ENCODE measurements at places on chromosomes 7 and 10.

GRCh38 chr10:30456266-30456665, 22.3 kb downstream of the MAP3K8 start:
- no peak for DNase-seq

- no peak for DNase-seq
Measured at GRCh38 chr10:121302541-121303180, 295.6 kb downstream of the FGFR2 start.

- no peak for DNase-seq
Measured at GRCh38 chr10:6811153-6811552, 231.1 kb upstream of the PRKCQ start.

DNA sequence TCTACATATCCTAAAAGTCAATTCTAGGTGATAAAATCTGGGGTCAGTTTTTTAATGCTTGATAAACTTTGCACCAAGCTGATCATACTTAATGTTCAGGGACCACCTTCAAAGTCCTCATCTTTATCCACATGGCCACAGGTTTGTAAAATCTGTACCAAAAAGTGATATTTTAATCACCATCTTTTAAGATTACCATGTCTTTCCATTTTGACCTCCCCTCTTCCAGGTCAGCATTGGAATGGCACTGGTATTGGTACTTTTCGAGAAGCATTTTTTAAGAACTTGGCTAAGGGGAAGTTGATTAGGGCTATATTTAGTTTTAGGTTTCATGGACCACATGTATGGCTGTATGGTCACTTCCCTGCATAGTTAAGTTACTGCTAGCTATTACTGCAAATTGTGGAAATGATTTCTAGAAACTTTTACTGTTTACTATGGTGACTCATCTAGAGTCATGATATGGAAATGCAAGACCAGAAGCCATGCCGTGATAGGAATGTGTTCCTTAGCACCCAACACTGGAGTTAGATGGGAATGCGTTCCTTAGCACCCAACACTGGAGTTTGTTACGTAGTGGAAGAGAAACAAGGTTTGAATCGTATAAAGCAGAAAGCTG, 50.8 kb upstream of the ABLIM1 start:
- peak; percentile 91 for DNase-seq

GRCh38 chr10:48951707-48952106, 12.1 kb upstream of the LRRC18 start:
- no peak for DNase-seq

GRCh38 chr7:28516390-28517172, 104.3 kb downstream of the CREB5 start:
- no peak for DNase-seq

DNA sequence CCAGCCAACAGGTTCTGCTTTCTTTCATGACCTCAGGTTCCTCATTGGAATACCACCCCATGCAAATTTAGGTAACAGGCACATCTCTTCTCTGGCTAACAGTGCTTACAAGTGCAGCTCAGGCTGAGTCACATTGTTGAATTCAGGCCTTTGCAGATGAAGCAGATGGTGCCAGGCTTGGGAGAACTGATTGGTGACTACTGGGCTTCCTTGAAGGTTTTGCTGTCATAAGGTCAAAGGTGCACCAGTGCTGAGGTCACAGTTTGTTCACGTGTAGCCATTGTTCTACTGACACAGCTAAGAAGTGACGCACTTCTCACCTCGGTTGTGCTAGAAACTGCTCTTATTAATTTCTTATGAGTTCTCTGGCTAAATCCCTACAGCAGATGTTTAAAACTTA, 128.6 kb upstream of the BMPER start:
- DNase-seq = no peak

DNA sequence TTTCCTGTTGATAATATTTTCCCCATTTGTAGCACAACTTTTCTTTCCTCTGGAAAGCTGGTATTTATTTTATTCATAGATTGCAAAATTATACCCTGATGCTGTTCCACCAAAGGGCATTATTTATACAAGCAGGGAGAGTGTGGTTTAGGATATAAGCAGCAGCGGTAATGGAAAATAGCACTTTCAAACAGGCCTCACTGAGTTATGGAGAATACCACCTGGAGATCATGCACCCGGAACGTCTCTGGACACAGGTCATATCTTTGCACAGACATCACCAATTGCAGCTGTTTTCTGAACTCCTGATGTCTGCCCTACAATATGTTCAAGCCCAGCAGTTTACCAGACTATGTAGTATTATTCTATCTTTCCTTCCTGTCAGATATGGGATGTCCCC, 2.0 kb upstream of the CALD1 start:
- no peak for DNase-seq

DNA sequence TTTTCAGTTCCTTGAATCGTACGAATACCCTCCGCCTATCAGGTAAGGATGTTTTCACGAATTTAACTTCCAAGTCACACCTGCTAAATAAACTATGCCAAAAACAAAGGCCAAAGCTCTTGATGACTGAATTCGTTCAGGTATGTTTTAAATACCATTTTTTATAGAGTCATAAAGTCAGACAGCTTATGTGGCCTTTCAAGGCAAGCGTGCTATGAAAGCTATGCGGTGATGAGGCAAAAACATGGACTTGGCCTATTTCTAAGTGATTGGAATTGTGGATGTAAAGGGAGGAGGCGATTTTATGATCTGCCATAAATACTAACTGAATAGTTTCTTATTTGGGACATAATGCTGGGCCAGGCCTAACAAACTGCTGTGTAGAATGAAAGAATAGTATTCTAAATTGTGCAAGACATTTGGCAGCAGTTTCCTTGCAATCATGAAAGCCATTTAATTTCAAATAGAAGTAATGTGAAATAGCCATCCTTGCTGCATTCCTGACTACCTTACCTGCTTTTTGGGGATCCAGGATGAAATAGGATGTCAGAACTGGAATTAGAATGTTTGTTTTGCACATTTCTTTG, 14.0 kb downstream of the SLC39A12 start:
- DNase-seq = no peak

DNA sequence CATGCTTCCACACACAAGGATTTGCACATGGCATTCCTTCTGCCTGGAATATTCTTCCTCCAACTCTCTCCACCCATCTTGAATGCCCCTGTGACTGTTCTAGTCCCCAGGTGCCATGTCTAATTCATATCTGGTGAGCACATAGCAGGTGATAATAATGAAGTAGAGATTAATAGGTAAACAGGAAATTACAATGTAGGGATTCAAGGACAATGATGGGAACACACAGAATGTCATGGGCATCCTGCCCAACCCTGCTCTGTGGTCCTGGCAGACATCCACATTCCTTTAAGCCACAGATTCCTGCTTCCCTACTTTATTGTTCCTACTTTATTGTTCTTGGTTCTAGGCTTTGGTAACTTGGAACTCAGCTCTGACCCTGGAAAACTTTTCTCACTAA, 115.8 kb downstream of the THSD7A start:
- no peak for DNase-seq

DNA sequence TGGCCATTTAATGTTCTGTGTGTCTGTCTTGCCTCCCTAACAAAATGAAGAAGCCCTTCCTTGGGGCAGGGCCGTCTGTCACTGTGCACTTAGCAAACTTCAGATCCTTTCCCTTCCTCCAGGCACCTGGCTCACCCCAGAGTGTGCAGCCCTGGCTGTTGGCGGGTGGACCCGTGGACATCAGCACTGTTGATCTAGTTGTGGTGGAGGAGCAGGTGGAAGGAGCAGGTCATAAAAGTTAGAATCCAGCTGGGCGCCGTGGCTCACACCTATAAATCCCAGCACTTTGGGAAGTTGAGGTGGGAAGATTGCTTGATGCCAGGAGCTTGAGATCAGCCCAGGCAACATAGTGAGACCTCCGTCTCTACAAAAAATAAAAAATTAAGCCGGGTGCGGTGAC, 12.7 kb downstream of the RAB19 start:
- no peak for DNase-seq

GRCh38 chr7:110929480-110930249, 161.3 kb upstream of the LRRN3 start:
- DNase-seq = no peak

GRCh38 chr7:104431930-104432329, 103.5 kb downstream of the LHFPL3 start:
- no peak for DNase-seq

DNA sequence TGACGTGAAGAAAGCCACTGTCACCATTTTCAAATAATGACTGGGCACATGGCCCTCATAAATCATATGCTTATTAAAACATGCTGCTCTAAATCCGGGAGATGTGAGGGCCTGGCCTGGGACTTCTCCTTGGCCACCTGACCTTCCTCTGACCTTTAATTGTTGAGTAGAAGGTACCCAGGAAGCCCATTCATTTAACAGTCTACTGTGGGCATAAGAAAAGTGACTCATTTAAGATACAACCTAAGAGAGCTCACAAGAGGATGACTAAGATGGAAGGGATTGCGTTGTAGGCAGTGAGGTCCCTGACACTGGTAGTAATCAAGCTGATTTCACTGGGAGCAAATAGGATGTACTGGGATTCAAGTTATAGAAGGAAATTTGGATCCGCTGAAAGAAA, 203.4 kb upstream of the GPR26 start:
- DNase-seq = no peak

DNA sequence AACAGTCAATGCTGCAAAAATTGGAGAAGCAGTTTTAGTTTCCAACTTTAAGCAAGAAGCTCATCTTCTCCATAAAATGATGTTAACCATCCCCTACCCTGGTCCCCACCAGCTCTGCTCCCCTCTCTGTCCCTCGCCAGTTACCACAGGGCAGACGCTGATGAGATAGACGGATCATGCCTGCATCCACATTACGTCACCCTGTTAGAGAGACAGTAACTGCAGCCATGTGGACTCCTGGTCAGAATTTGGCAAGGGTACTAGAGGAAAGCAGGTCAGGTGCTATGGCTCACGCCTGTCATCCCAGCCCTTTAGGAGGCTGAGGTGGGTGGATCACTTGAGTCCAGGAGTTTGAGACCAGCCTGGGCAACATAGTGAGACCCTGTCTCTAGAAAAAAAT, 81.9 kb upstream of the FZD8 start:
- DNase-seq = no peak

DNA sequence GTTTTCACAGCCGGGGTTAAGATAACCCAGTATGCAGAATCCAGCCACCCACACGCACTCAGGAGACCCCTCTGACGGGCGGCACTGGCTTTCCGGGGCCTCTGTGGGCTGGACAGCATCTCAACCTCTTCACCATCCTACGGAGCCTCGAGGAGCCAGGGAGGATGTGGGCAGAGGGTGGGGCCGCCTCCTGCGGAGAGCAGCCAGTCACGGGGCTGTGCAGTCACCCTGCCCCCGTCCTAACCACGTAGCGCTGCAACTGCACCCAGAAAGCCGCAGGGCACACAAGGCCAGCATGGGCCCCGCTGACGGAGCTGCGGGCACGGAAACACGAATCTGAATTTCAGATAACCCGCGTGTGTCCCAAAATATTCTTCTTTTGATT, 270.3 kb downstream of the ELFN1 start:
- no peak for DNase-seq

DNA sequence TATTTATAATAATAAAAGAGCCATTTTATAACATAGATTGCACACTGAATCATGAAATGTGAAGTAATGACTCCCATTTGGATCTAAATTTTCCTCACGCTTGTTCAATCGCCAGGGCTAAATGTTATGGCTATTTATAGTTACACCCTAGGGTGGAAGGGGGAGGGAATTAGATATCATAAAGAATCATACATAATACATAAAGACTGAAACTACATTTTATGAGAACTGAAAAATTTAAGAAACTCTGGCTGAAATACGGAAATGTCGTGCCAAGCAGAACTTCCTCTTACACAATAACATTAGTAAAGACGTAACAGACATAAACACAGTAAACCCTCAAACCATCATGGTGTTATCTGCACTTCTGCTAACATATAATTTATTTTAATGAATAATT, 327.5 kb upstream of the PHF14 start:
- DNase-seq = no peak

DNA sequence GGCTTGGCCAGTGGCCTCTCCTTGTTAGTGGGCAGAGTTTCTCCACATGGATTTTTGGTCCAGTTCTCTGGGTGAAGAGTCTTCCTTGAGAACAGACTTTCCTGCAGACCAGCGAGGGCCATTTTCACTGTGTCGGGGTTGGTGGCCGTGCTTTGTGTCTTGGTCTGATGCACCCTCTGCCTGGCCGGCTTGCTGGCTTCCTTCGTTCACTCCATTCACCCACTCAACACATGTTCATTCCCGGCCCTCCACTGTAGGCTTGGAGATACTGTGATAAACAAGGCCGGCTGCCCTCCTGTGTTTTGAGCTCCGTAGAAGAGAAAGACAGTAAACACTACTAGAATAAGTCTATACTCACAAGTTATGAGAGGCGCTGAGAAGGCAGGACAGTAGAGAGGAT, 76.8 kb upstream of the BTBD16 start:
- no peak for DNase-seq

GRCh38 chr10:125768219-125768855, 7.3 kb downstream of the MMP21 start:
- DNase-seq = peak; percentile 12

DNA sequence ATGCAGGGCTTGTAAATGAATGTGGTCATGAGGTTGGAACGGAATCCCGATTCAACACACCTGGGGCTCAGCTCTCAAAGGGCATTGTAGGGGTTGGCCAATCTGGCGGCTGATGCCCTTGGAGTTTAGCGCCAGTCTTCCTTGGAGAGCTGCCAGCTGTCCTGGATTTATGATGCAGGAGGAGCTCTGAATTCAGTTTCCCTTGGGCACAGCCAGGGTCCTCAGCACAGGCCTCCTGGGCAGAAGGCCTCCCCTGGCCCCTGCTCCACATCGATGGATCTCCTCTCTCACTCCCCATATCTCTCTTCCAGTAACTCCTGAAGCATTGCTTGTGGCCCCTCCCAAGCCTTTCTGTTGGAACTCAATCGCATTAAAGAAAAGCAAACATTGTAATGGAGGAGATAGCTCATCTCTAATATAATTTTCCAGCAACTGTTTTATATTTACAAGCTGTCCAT, 985 bp upstream of the CYTH3 start:
- no peak for DNase-seq

DNA sequence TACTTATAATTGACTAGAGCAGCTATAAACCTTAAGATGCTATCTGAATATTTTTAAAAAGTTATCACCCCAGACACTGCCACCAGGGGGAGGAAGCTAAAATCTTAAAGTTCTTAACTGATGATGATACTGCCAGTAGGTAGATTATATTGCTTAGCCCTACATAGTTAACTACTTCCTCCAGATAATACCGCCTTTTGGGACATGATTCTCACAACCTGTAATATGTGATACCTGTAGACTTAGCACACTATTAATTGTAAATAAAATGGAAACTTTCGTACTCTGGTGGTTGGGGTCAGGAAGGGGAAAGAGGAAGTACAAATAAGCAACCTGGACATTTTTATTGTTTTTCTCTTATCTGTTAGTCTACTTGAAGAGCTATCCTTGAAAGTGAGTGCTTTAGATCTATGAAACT, 268.9 kb downstream of the ADK start:
- DNase-seq = no peak

GRCh38 chr7:1781369-1781768, 111.3 kb downstream of the ELFN1 start:
- no peak for DNase-seq

- no peak for DNase-seq
Measured at GRCh38 chr7:120675076-120675475, 182.9 kb downstream of the TSPAN12 start.

- no peak for DNase-seq
Measured at GRCh38 chr7:29962035-29962434, 27.6 kb downstream of the SCRN1 start.

GRCh38 chr10:105148921-105149320, 507.8 kb downstream of the SORCS3 start:
- no peak for DNase-seq

GRCh38 chr10:118028619-118029018, 18.1 kb downstream of the RAB11FIP2 start:
- DNase-seq = no peak

All from AG04449 (cell line).